ENCODE measurements at places on chromosomes 16 and 17.

DNA sequence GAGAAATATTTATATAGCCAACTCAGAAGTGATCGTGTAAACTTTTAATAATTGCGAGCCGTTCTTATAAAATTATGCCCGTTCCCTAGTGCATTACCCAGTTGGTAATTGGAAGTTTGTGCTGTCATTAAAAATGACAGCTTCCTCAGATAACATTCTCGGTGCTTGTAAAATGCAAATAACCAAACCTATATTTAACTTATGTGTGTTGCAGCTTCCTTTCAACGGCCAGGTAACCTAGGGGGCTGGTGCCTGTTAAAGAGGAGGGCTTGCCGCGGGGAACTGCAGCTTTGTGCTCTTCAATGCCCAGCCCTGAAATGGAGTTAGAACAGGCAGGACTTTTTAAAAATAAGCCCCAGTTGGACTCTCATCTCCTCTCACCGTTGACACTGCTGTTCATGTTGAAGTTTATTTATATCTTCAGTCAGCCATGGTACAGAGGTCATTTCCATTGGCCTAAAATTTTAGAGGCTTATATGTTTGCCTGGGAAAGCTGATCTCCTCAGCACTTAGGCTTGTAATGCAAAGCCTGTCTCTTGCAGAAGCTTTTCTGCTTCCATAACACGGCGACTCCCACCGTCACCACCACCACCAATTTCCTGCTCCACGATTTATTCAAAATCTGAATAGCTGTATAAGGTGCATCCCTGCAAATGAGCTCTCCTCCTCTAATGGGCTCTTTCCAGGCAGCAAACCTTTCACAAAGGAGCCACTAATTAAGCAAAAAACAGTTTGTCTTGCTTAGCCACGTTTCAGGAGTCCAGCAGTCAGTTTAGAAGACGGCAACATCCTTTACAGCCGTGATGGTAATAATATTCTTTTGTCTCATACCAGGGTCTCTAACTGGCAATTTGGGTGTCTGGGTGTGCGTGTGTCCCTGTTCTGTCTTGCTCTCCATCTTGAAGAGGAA, 74.7 kb downstream of the RPA1 start:
- no peak for DNase-seq

DNA sequence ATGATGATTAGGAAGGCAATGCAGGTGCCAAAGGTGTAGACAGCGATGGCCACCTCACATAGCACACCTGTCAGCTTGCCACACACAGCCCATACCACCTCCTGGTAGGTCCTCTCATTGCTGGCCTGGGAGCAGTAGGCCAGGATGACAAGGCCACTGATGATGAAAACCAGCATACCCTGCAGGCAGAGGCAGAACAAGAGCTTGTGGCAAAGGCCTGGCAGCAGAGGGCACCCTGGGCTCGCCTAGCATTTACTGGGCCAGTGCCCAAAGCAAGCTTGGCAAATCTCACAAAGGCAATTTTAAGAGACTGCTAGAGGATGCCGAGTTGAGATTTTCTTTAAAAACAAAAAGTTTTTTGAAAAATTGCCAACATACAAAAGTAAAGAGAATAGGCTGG, 5.9 kb downstream of the SLC38A7 start:
- DNase-seq, result peak; percentile 19

GRCh38 chr16:48365025-48365600, 20.1 kb downstream of the SIAH1 start:
- no peak for DNase-seq

GRCh38 chr17:81869221-81870130, 1.7 kb downstream of the ARHGDIA start:
- DNase-seq, result peak; percentile 64

DNA sequence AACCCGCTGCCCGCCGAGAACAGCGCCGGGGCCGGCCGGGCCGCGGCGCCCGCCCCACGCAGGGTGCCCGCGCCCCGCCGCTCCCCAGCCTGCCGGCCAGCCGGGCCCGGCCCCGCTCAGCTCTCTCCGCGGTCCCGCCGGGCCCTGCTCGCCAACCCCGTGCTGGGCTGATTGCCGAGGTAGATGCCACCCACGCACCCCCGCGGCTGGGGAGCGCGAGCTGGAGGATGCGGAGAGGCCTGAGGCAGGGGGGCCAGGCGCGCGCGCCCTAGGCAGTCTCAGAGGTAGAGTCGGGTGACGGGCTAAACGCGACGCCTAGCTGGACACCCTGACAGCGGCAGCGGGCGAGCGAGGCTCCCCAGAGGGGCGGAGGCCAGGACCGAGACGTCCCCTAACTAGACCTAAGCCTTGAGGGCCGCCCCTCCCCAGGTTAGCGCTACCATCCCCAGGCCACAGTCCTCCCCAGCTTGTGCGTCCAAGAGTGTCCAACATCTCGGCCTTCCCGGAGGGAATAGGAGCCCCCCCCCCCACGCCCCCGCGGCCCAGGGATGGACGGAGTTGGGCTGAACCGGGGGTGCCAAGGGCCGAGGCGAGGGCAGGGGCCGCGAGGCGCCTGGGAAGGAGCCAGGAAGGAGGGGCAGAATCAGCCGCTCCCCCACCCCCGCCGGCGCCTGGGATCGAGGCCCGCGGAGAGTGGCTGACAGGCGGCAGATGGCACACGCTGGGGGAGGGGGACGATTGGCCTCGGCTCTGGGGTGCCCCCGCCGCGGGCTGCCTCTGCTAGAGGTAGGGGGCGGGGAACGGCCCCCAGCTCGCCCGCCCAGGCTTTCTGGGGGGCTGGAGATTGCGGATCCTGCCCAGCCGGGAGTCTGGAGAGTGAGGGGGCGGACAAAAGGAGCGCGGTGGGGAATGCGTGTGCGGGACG, 2.5 kb upstream of the ZNF423 start:
- DNase-seq, result peak; percentile 71

- DNase-seq, result no peak
Measured at GRCh38 chr17:60445144-60445543, 22.9 kb downstream of the CHCT1 start.

DNA sequence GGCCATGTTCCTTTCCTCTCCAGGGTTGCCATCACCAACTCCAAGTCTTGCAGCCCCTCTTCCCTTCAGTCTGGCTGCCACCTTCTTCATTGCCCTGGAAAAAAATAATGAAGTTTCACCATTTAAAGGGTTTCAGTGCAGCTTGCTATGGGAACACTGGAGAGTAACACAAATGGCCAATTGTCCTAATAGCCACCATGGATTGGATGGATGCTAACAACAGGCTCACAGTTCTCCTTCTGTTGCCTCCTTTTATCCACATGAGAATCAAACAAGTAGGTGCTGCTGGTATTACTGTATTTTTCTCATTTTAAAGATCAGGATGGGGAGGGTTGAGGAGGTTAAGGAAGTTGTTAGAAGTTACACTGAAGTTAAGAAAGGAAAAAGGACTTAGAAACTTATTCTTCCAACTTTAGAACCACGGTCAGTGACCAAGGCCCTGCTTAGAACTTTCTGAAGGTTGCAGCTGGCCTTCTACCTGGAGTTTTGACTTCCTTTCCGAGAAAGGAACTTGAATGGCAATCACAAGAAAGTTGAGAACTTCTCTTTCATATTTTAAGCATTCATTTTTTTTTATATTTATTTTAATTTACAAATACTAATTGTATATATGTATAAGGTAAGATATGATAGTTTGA, 198.0 kb upstream of the MAF start:
- DNase-seq, result no peak

GRCh38 chr16:89525146-89525913, 17.1 kb downstream of the SPG7 start:
- DNase-seq, result no peak
